Fibroblast of lung (primary cell): ENCODE measurements at places on chromosomes 2 and 18.

- peak; percentile 79 for DNase-seq
Measured at GRCh38 chr18:44887227-44887631, 206.5 kb downstream of the SETBP1 start.

DNA sequence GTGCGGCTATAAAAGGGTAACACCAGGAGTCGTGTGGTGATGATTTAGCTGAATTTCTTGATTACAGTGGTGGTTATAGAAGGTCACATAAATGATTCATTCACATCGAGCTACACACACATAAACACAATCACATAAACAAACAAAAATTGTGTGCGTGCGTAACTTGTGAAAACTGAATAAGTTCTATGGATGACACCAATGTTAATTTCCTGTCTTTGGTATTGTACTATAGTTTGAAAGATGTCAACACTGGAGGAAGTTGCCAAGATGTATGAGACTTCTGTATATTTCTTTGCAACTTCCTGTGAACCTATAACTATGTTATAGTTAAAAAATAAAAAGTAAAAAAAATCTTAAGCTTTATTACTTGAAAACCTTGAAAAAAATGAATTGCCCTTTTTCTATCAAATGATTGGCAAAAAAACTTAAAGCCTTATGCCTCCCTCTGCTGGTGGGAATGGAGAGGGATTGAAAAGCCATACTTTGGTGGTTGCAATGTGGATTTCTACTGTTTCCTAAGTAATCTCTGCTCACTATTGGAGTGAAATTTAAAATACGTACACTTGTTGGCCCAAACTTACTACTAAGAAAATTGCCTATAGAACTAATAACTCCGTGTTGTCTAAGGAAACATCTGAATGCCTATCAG is 227.7 kb downstream of the RPIA start:
- peak; percentile 23 for DNase-seq

DNA sequence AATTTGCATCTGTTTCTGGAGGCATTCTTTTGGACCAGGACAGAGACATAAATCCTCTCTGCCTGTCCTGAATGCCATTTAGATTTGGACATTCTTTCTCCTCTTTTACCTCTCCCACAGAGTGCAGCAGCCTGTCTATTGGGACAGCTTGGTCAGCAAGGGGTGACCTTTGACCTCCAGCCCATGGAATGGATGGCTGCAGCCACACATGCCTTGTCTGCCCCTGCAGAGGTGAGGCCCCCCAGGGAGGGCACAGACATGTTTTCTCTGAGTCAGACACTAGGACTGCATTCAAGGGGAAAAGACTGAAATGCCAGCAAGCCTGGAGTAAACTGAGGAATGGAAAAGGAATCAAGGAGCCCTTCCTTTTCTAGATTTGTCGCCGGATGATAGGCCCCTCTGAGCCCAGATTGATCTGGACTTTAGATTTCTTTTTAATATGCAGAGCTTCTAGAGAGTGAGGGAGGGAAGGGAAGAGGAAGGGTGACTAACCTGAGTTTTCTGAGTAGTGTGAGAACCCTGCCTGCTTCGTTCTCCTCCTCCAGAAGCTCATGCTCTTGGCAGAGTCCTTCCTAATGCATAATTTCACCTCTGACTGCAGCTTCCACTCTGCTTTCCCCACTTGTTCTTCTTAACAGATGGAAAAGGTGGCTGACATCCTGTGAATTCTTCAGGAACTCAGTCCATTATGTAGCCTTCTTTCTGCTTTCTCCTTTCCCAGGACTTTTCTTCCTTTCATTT is 16.1 kb upstream of the TTLL4 start:
- no peak for DNase-seq

GRCh38 chr2:66024391-66024790 is 410.5 kb upstream of the MEIS1 start:
- DNase-seq: no peak

DNA sequence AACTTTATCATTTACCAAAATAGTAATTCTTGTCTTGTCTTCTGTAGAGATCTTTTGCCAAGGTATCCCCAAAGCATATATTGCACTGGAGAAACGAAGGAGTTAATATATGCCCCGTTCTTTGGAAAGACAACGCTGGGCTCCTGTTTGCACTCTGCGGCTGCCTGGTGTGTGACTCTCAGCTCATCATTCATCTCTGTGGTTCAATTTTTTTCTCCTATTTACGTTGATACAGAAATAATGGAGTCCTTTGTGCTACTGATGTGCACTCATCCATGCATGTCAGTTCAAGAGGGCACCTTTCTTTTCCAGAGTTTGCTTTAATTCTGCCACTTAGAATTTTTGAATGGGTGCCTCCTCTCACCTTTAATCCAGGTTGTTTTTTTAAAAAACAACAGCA is 655.5 kb downstream of the DCDC2C start:
- no peak for DNase-seq

DNA sequence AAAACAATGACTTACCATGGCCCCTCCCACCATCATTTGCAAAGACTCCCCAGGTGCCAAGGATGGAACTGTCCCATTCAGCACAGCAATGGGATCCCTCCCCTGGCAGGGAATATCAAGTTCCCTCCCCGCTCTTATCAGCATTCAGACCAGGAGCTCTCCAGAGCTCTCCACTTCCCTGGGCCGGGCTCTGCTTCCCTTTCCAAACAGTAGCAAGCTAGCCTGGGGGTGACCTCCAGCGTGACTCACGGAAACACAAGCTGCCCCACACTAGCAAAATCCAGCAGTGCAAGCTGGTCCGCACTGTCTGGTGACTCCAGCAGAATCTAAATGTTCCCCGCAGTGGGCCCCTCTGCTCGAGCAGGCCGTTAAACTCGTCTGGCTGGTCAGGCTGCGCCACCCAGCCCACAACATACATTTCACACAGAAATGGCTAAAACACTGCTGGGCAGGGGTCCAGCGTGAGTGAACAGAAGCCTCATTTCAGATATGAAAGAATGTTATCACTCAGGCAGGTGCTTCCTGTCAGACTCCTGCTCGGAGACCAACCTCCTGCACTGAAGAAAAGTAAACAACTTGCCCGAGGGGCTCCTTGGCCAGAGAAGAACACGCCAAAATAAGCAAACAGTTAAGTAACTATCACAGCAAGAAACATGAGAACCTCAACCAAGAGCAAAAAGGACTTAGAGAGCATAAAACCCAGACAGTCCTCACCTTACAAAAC is 33.9 kb downstream of the STAT1 start:
- peak; percentile 76 for DNase-seq

GRCh38 chr2:105919826-105920225 is 175.1 kb downstream of the NCK2 start:
- peak; percentile 34 for DNase-seq

- peak; percentile 79 for DNase-seq
Measured at GRCh38 chr2:74206180-74206688, 7.8 kb downstream of the MTHFD2 start.

GRCh38 chr2:143157001-143157400 is 27.8 kb downstream of the ARHGAP15 start:
- no peak for DNase-seq

GRCh38 chr2:240435457-240435947 is at the start of gene GPC1:
GPC1 (plus strand) TSS chr2:240435663; CDS start chr2:240435919, 256 bp downstream.
- DNase-seq: peak; percentile 79

DNA sequence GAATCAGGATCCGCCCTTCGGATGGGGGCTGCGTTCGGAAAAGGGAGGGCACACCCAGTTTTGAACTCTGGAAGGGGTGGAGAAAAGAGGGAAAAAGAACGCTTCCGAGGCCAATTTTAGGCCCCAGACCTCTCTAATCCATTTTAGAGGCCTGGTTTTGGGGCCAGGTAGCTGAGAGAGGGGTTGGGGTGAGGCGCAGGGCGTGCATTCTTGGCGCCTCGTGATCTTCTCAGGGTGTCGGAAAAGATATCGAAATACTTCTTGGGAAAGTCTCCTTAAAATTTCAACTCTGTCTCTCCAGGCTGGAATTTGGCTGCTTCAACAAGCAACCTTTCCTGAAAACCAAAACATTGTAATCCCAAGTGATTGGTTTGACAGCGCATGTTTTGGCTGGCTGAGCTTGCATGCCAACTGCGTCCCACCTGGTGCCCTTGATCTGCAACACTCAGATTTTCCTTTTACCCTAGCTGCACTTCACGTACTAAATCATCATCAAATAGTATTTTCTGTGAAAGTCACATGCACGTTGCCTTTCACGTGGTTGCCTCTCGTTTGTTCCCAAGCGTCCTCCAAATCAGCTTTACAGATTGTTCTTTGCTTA is 864 bp upstream of the XPO1 start:
- peak; percentile 40 for DNase-seq

DNA sequence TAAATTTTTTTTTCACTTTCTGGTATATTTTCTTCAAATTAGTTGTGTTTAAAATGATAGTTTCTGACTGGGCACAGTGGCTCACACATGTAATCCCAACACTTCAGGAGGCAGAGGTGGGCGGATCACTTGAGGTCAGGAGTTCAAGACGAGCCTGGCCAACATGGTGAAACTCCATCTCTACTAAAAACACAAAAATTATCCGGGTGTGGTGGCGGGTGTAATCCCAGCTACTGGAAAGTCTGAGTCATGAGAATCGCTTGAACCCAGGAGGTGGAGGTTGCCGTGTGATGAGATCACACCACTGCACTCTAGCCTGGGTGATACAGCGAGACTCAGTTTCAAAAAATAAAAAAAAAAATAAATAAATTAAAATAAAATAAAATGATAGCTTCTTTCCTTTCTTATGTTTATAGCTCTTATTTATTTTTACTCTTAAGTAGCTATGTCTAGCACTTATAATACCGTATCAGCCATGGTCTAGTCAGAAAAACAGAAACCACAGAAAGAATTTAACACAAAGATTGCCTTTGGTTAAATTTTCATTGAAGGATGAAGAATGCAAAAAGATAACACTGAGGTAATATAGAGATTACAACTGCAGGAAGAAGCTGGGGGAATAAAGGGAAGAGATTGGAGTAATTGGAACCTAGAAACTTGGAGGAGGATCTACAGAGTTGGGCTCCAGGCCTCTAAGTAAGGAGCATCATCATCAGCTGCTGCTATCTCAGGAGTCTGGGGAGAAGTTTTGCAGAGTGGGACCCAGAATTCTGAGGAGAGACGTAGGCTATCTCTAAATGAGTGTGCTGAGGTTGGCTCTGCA is 54.7 kb upstream of the MBOAT2 start:
- DNase-seq: peak; percentile 91

DNA sequence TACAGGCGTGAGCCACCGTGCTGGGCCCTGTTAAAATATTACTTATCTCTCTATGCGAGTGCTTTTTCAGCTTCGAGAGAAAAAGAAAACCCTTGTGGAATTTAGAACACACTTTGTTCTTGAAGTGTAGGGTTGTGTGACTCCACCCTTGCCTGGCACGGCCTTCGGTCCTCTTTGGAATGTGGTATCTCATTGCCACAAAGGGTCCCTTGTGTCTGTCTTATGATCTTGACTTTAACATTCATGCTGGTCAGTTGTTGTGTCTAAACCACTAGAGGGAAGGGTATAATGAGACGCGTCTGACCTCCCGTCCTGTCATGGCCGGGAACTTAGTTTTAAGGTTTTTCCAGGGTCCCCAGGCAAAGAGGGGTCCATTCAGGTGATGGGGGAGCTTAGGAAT is 246.4 kb downstream of the VAPA start:
- no peak for DNase-seq

DNA sequence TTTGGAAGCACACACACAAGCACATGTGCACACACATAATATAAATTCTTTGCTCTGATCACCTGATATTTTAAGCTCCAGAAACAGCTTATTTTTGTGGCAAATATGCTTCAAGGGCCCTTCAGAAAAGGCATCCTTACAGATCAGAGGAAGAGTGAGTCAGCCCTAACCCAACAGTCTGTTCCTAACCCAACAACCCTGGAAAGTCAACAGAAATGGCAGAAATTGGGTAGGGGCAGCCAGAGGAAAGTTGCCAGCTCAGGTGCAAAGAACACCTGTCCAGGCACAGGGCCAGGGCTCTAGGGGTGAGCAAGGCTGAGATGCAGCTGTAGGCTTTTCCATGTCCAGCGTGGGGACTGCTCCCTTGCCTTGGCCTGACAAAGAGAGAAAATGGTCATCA is 6.4 kb upstream of the NCKAP5 start:
- DNase-seq: peak; percentile 58

DNA sequence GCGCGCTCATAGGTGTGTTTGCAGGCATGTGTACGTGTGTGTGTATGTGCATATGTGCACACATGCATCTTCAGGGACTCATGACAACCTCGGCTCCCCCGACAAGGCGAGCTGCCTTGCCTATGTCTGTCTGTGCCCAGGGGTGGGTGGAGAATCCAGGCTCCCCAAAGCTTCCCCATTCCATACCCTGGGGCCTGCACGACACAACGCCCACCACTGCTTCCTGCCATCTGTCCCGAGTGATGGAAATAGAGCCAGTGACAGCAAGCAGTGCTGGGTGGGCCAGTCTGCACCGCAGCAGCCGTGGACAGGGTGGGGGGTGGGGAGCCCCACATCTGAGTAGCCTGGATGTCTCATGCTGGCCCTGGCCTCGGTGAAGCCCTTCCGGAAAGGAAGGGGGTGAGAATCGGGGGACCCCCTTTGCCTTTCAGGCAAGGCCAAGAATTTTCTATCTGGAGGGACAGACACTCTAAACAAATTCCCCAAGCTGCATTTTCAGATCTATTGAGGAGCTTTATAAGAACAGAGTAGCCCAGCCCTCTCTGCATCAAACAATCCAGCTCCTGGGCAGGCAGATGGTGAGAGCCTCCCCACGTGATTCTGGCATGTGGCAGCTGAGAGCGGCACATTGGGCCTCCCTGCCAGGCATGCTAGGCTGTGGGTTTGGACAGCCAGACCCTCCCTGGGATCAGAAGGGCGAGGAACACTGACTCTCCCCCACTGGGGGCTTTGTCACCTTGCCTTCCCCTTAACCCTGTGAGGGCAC is 4.9 kb downstream of the KCNIP3 start:
- no peak for DNase-seq

GRCh38 chr2:144166743-144167142 is 353.2 kb downstream of the ZEB2 start:
- no peak for DNase-seq

DNA sequence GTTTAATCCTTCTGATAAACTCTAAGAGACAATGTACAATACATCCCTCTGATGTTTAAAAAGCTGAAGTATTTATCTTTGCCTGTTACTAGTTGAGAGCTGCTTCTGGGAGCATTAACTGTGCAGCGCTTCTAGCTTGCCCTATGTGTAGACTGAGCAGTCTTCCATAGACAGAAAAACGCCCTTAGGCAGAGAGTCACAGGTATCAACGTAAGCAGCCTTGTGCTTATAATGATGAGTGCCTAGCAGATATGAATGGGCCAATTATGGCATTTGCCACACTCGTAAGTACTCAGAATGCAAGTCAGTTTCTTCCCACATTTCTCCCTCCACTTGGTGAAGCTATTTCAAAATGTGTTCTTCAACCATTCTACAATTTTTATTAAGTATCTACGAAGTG is 731.1 kb upstream of the SLC8A1 start:
- DNase-seq: no peak

GRCh38 chr2:229800997-229801754 is 86.8 kb upstream of the DNER start:
- DNase-seq: peak; percentile 53

GRCh38 chr2:50895041-50895440 is 136.9 kb downstream of the NRXN1 start:
- DNase-seq: peak; percentile 81

- no peak for DNase-seq
Measured at GRCh38 chr18:45026162-45026561, 345.5 kb downstream of the SETBP1 start.
